ENCODE measurements at places on chromosomes 5 and 9.

GRCh38 chr9:83209188-83209731 lies 146.3 kb upstream of the RASEF start:
- no peak for DNase-seq

DNA sequence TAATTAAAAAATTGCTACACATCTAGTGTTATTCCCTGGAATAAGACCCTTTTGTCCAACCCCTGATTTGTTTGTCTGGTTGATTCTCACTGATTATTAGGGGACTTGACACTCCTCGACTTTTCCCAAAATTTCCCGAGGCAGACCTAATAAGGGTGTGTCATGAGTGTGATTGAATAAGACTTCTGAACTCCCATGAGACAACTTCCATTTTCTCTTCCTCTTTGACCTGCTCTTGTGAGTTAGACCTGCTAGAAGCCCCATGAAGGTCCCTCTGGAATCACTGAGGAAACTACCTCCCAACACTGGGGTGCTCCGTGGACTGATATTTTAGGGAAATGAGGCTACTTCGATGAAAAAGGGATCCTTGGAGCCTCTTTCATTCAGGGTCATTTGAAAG lies 83.4 kb downstream of the MUSK start:
- DNase-seq: no peak

DNA sequence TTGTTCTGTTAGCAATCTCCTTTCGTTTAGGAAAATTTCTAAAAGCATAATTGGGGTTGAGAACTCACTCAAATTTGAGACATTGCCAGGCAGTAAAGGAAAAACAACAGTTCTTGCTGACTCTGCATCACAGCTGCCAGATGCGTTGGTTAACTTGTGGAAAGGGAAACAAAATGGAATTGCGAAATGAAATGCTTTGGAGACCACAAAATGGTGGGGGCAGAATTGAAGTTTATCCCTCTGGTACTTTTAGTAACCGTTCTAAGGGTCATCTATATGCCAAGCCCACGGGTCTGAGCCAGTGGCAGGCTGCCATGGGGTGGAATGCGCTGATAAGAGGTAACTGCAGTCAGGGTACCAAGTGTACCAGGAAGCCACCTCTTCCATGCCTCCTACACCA lies 28.6 kb upstream of the SELENOP start:
- DNase-seq: no peak

DNA sequence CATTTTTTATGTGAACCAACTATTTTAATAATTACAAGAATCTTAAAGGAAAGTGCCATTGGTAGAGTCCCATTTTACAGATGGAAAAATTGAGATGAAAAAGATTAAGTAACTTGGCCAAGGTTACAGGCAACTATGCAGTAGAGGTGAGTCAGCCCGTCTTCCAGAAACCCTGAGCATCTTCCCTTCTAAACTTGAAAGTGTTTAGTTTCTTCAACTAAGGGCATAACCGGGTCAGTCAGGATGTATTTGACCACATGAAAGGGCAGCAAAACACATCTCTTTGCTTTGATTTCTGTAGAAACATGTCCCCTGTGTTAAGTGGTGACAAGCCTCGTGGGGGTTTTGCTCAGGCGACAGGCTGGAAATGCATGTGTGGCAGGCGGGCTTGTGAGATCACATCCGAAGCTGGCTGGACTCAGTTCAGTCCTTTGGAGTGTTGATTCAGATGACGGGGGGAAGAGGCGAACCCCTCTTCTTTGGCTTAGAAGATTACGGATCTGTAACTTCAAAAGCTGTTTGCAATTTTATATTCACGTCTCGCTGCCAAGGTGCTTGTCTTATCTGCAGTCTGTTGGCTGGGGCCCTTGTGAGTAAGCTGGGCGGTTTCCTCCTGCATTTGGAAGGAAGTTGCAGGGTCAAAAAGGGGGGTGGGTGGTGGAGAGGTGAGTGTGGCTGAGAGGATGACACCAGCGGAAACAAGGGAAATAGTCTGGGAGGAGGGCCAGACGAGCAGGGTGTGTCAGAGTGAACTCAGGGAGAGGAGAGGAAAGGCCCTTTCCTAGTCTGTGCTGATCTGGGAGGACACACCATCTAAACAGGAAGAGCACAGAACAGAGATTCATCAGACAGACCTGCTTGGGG lies 78.9 kb upstream of the RPS23 start:
- no peak for DNase-seq

DNA sequence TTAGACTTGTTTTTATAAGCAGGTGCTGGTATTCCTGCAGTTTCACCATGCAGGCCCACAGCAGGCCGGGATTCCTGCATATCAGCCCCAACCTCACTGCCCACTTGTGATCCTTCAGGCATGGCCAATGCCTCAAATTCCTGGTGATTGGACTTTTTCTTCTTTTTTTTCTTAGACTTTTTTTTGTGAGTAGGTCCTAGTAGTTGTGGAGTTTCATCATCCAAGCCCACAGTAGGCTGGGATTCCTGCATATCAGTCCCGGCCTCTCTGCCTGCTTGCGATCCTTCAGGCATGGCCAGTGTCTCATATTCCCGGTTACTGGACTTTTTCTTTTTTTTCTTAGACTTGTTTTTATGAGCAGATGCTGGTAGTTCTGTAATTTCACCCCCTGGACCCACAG lies 4.8 kb downstream of the TTF1 start:
- no peak for DNase-seq

GRCh38 chr5:62306896-62307689 lies 1.1 kb downstream of the KIF2A start:
- no peak for DNase-seq

DNA sequence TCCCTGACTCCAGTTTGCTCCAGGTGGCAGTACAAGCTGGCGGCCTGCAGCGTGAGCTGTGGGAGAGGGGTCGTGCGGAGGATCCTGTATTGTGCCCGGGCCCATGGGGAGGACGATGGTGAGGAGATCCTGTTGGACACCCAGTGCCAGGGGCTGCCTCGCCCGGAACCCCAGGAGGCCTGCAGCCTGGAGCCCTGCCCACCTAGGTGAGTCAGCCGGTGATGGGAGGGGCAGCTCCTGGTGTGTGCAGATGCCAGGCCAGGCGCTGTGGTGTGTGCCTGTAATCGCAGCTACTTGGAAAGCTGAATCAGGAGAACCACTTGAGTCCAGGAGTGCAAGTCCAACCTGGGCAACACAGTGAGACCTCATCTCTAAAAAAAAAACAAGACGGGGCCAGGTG lies 10.0 kb upstream of the CACFD1 start:
- DNase-seq: no peak

DNA sequence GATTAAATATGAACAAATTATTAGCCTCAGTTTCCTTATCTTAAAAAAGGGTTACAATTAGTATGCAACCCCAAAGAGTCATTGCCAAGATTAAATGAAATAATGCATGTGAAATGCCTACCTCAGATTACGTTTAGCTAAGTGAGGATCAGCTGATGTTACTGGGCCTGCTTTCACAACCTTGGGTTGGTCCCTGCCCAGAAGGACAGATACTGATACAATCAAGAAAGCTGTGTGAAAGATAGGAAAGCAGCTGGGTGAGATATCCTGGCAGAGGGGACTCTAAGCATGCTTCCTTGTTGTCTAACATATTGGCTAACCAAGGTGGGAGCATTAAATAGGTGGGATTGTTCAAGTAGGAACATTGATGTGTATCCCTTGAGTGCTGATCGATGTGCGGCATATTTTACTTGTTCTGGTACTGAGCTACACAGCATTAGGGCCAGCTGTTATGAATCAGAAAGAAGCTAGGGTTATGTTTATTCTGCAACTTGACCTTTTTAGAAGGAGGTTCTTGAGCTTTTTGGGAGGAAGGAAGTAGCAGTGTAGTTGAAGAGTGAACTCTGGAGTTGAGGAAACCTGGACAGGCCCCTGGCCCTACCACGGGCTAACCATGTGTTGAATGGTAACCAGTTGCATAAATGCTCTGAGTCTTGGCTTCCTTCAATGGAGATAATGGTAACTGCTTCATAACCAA lies 28.9 kb downstream of the SNX24 start:
- DNase-seq: no peak

DNA sequence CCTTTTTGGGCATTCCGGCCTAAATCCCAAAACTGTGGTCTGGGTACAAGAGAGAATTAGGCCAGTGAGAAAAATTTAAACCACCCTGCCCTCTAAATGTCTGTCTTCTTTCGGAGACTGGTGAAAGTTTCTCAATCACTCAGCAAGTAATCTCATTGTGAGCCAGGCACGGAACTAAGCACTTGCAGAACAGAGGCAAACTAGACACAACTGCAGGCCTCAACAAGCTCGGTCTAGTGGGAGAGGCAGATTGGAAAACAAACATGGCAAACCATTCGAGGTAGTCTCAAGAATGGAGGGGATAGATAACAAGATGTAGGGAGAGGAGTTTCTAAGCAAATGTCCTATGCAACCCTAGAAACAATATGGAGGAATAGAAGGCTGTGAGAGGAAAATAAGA lies 8.9 kb upstream of the C5orf58 start:
- DNase-seq: no peak

GRCh38 chr9:109974143-109974917 lies 194.3 kb downstream of the PALM2AKAP2 start:
- no peak for DNase-seq

DNA sequence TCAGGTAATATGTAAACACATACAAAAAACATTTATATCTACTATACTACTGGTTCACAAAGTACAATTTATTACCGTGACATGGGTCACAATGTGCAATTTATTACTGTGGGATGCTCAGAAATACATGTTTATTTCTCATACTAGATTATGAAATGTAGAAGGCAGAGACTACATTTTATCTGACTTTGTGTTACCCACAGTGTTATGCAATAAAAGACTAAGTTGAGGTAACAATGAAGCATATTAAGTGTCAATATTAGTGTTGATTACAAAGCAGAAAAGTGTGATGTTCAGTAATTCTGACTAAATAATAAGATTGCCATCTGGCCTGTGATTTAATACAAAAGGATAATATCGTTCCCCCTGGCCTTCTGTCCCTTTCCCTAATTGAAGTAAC lies 42.4 kb downstream of the CPLANE1 start:
- DNase-seq: no peak

GRCh38 chr9:97758334-97758916 lies 61.3 kb upstream of the XPA start:
- DNase-seq: no peak

- DNase-seq: no peak
Observed at GRCh38 chr5:179895861-179896260, 11.8 kb downstream of the TBC1D9B start.

DNA sequence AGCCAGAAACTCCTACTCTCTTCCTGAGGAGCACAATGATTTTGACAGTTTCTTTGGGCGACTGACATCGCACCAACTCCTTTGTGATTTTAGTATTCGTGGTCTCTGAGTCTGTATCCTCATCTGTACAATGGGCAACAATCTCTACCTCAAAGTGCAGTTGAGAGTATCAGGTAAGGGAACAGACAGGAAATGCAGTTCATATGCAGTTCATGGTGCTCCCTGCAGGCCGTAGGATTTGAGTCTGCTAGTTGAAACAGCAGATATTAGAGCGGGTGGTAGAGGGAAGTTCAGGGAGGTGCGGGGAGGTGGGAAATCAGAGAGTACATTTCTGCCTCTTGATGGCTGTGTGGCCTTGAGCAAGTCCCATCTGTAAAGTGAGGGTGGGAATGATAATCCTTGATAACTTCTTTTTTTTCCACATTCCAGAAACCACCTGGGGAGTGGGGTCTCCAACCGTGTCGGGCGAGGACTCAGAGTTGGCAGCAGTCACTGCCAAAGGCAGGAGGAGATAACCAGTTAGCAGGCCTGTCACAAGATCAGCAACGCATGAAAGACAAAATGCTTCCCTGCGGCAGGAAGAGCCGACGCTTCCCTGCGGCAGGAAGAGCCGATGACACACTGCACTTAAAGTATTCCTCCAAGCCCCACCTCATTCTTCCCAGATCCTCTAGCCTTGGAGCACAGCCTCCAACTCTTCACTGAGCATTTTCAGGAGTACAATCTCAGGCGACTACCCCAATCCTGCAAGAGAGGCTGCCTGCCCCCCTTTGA lies 6.0 kb upstream of the NEK6 start:
- DNase-seq: no peak

- DNase-seq: no peak
Observed at GRCh38 chr5:143850050-143850683, 38.2 kb downstream of the HMHB1 start.

DNA sequence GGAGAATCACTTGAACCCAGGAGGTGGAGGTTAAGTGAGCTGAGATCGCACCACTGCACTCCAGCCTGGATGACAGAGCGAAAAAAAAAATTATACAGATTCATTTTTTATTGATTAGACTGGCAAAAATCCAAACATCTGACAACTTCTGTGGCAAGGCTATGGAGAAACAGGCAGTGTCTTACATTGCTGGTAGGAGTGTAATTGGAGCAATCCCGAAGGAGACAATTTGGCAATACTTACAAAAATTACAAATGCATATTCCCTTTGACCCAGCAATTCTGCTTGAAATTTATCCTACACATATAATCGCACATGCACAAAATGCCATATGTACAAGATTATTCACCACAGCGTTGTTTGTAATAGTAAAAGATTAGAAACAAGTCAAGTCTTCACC lies 86.8 kb downstream of the MAPKAP1 start:
- no peak for DNase-seq

DNA sequence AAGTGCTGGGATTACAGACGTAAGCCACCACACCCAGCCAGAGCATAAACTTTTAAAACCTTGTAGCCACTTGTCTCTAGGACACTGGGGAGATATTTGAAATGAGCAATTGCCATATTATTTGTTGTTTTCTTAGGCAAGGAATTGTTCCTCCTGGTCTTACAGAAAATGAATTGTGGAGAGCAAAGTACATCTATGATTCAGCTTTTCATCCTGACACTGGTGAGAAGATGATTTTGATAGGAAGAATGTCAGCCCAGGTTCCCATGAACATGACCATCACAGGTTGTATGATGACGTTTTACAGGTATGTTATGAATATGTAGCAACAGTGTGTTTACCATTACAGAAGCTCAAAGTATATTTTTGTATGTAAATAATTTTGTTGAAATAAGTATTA lies 30.5 kb downstream of the SFXN1 start:
- no peak for DNase-seq

GRCh38 chr5:92102313-92102712 lies 719.2 kb upstream of the ARRDC3 start:
- DNase-seq: no peak

DNA sequence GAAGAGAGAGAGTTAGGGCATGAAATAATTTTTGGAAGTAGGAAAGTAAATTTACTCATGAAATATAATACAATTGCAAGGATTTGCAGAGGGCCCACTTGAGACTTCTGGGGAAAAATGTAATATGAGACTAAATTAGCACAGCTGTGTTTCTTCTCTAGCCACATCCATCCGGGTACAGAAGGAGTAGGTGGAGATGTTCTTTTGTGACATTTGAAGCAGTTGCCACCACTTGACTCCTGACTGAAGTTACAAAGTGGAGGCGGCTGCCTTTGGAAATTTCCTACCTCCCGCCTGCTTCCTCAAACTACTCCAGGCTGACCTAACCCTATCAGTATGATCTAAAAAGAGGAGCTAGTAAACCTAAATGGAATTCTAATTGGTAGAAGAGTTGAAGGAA lies 58.1 kb upstream of the SHISAL2B start:
- DNase-seq: peak; percentile 20

- DNase-seq: no peak
Observed at GRCh38 chr5:172114875-172115422, 73.1 kb downstream of the STK10 start.

- no peak for DNase-seq
Observed at GRCh38 chr5:95907067-95907705, 54.5 kb downstream of the ELL2 start.
